ENCODE measurements at places on chromosomes 6 and 20. TPM values are rescaled to one million over a fixed set of nuclear protein-coding genes. Genes with fewer than 3 reads are reported as not detected.

- DNase-seq, result no peak
Measured at GRCh38 chr20:16472045-16472872, 101.0 kb downstream of the KIF16B start.

DNA sequence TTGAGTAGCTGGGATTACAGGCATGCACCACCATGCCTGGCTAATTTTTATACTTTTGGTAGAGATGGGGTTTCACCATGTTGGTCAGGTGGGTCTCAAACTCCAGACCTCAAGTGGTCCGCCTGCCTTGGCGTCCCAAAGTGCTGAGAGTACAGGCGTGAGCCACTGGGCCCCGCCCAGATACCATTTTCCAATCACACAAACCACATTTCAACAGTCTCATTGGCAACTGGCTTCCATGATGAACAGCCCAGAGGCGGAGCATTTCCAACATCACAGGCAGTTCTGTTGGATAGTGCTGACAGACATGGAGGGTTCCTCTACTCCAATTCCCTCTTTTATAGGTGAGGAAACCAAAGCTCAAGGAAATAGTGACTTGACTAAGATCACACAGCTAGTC is 43.9 kb upstream of the PLCB4 start:
- DNase-seq, result no peak

DNA sequence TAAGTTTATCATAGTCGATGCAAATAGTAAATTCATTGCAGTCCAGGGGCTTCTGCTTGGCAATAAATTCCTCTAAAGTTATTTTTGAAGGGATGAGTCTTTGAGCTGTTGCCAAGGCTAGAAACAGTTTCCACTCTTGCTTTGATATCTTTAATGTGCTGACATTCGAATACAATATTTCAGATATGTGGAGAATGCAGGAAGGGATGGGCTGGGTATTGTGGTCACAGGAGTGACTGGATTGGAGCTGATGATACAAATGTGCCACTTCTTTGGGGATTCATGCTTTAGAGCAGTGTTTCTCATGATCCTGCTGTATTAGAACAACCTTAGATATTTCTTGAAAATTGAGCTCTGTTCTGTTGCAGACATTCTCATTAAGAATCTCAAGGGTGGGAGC is 139.0 kb downstream of the PRDM13 start:
- DNase-seq, result no peak

- DNase-seq, result no peak
Measured at GRCh38 chr6:18214003-18214402, 50.3 kb downstream of the DEK start.

GRCh38 chr20:63848003-63848911 is 13.0 kb upstream of the ABHD16B start:
- no peak for DNase-seq

NTSR1 gene
- 0.05 TPM for total RNA-seq

DNA sequence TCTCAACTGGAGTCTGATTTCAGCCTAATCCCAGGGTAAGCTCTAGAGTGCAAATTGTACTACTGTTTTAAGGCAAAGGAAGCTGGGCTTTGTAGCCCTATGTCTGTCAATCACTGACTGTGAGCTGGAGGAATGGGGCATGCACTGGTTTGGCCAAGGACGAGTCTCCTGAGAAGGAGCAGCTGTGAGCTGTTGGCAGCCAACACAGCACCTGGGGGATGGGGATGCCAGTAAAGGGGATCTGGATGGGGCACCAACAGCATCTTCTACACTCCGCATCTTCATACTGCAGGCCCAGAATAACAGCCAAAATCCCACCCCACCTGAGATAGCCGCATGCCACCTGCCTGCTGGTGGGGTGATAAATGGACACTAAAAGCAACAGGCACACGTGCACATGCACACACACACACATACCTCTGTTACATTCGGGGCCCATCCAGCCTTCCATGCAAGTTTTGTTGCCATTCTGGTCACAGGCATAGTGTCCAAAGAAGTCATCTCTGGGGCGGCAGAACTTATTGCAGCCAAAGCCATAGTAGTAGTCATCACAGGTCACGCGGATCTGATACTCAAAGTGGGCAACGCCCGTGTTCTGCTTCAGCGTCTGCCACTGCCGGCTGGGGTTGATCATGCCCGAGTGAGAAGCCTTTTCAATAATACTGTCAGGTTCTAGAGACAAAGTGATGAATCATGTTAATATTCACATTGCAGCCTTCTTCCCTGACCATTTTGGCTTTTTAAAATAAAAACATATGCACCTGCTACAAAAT is 15.6 kb downstream of the JAG1 start:
- DNase-seq, result no peak

HLA-DMB gene
- total RNA-seq, result 8.9 TPM

DNA sequence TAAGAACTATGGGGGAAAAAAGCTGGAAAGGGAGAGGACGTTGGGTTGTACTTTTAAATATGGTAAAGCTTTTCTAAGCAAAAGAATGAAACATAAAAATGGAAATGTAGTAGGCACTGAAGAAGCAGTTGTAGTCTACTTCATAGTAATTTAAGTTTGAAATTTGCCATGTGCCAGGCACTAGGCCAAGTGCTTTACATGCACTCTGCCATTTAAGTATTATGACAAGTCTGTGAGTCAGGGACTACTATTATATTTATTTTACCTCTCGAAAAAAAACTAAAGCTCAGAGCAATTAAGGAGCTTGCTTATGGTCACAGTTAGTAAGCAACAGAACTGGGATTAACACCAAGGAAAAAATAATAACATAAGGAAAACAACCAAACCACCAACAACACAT is 257.8 kb downstream of the GMDS start:
- no peak for DNase-seq

TRAPPC3L gene
- total RNA-seq, result 0.42 TPM

GRCh38 chr6:71088166-71088565 is 131.3 kb upstream of the B3GAT2 start:
- no peak for DNase-seq

DNA sequence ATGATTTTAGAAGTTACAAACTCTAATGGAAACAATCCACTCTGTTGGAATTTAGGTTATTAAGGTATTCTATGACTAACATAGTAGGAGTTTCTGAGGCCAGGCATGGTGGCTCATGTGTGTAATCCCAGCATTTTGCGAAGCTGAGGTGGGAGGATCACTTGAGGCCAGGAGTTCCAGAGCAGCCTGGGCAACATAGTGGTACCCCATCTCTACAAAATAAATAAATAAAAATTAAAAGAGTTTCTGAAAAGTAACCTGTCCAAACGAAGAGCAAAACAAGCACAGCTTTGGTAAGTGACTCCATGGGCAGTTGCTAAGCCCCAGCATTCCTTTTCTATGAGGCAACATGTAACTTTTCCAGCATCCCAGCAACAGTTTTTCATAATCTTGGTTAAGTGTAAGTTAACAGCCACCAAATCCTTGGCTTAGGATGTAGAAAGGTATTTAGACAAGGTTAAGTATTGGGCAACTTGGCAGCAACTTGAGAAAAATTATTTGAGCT is 86.3 kb downstream of the SOX4 start:
- no peak for DNase-seq

- no peak for DNase-seq
Measured at GRCh38 chr6:42935322-42935721, 6.0 kb downstream of the CNPY3 start.

RIN2 gene
- total RNA-seq, result 45.5 TPM

GRCh38 chr20:39181490-39181889 is 219.3 kb downstream of the DHX35 start:
- DNase-seq, result no peak

GRCh38 chr6:21442874-21443273 is 150.7 kb upstream of the SOX4 start:
- no peak for DNase-seq

PNPLA1 gene
- not detected for total RNA-seq

C6orf15 gene
- not detected for total RNA-seq

POPDC3 gene
- 2.5 TPM for total RNA-seq

Measured in urinary bladder (tissue), 4 donors.